Foreskin keratinocyte (primary cell): ENCODE measurements at places on chromosomes 6 and 20. TPM values are rescaled to one million over a fixed set of nuclear protein-coding genes. Genes with fewer than 3 reads are reported as not detected.

The SLC23A2 gene
- 12.0 and 12.7 TPM in 2 replicates for total RNA-seq

The MDFI gene
- total RNA-seq: 150 and 170 TPM in 2 replicates

The PREX1 gene
- total RNA-seq: 0.49 and 1.3 TPM in 2 replicates

The FKBP1A gene
- 316 and 364 TPM in 2 replicates for total RNA-seq

The PCK1 gene
- total RNA-seq: not detected in 2 replicates

The SFTA2 gene
- total RNA-seq: not detected in 2 replicates

The IL20RA gene
- total RNA-seq: 1.2 and 1.7 TPM in 2 replicates

The TCF15 gene
- not detected in 2 replicates for total RNA-seq

The CSE1L gene
- 164 and 188 TPM in 2 replicates for total RNA-seq

The SHLD1 gene
- total RNA-seq: 1.8 and 2.0 TPM in 2 replicates

The GABRR1 gene
- not detected in 2 replicates for total RNA-seq

The SLC4A11 gene
- total RNA-seq: 11.3 TPM in 2 replicates

The TSBP1 gene
- not detected in 2 replicates for total RNA-seq

The CEBPB gene
- 24.1 and 25.7 TPM in 2 replicates for total RNA-seq

The TCP11 gene
- total RNA-seq: 0.07 TPM in 1 of 2 replicates, not detected in the other

The SLCO4A1 gene
- 2.3 and 2.4 TPM in 2 replicates for total RNA-seq

The C2 gene
- not detected in 2 replicates for total RNA-seq

The SASH1 gene
- 7.3 and 7.8 TPM in 2 replicates for total RNA-seq

The EPHA7 gene
- total RNA-seq: under 0.01 TPM in 1 of 2 replicates, not detected in the other

The SIRPG gene
- total RNA-seq: not detected in 2 replicates

The FOXP4 gene
- 8.2 and 8.8 TPM in 2 replicates for total RNA-seq

The XKR7 gene
- total RNA-seq: not detected in 2 replicates

The RAET1L gene
- 1.1 and 2.4 TPM in 2 replicates for total RNA-seq

The BTN1A1 gene
- total RNA-seq: not detected in 2 replicates

The BTBD3 gene
- total RNA-seq: 15.8 and 17.9 TPM in 2 replicates

The FAXC gene
- total RNA-seq: 11.7 and 14.2 TPM in 2 replicates

The MUC22 gene
- total RNA-seq: not detected in 2 replicates

The GHRH gene
- not detected in 2 replicates for total RNA-seq

The MPC1 gene
- total RNA-seq: 22.8 and 28.9 TPM in 2 replicates

The GNMT gene
- total RNA-seq: 0.20 and 0.32 TPM in 2 replicates

The PAQR8 gene
- total RNA-seq: 4.5 and 5.6 TPM in 2 replicates

The PHACTR1 gene
- 1.2 and 1.9 TPM in 2 replicates for total RNA-seq

The DUSP15 gene
- not detected in 2 replicates for total RNA-seq

The SLC22A7 gene
- total RNA-seq: not detected in 2 replicates

The RNF39 gene
- total RNA-seq: 3.2 and 3.6 TPM in 2 replicates

The RIPPLY2 gene
- 0.65 and 1.8 TPM in 2 replicates for total RNA-seq

The PLAGL1 gene
- total RNA-seq: 8.8 and 9.9 TPM in 2 replicates

The BMP5 gene
- total RNA-seq: not detected in 2 replicates

The TMEM244 gene
- total RNA-seq: not detected in 2 replicates

The PAK5 gene
- total RNA-seq: not detected in 2 replicates

The MACROD2 gene
- 0.67 and 0.68 TPM in 2 replicates for total RNA-seq

The EDN3 gene
- not detected in 2 replicates for total RNA-seq

The MTFR2 gene
- 8.1 and 11.3 TPM in 2 replicates for total RNA-seq

The OR2H2 gene
- total RNA-seq: not detected in 2 replicates

The PPP1R16B gene
- total RNA-seq: not detected in 2 replicates

The ARMH2 gene
- total RNA-seq: not detected in 2 replicates
